Thymus (tissue), 14 donors: ENCODE measurements at places on chromosomes 12 and 14. TPM values are rescaled to one million over a fixed set of nuclear protein-coding genes. Genes with fewer than 3 reads are reported as not detected.
A peak's percentile ranks its signal among the peaks of the same experiment; 100 is the strongest.

GARIN6 gene
- not detected for total RNA-seq

- no peaks in the 10 kb centered on the region for H3K27me3 ChIP-seq
- H3K4me3 ChIP-seq, result no peak overlapping the region
Measured at GRCh38 chr12:3658327-3659163, 94.4 kb downstream of the CRACR2A start.

IL23A gene
- 14.4 TPM for total RNA-seq

DNA sequence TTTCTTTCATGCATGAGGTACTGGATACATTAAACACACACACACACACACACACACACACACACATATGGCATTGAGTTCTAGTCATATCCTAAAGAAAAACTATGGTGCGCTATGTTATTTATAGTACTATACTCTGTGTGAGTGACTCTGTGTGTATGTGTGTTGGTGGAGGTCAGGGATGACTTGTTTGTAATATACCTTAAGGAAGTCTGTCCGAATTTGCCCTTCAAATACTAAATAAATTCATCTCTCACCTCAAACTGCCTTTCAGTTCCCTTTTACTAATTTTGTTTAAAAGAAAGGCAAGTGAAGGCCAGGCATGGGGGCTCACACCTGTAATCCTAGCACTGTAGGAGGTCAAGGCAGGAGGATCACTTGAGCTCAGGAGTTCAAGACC lies 2.1 kb upstream of the AKAP5 start:
- H3K27ac ChIP-seq, result no peak overlapping the region
- H3K27me3 ChIP-seq, result peaks cover 2% of the 10 kb centered on the region
- H3K4me3 ChIP-seq, result no peak overlapping the region
- peaks cover 36% of the 10 kb centered on the region for H3K36me3 ChIP-seq

- H3K27me3 ChIP-seq, result peaks cover 8% of the 10 kb centered on the region
- H3K36me3 ChIP-seq, result no peaks in the 10 kb centered on the region
- H3K4me3 ChIP-seq, result no peak overlapping the region
Measured at GRCh38 chr12:47739979-47740378, 14.7 kb upstream of the ENDOU start.

SIX1 gene
- 13.4 TPM for total RNA-seq

DNA sequence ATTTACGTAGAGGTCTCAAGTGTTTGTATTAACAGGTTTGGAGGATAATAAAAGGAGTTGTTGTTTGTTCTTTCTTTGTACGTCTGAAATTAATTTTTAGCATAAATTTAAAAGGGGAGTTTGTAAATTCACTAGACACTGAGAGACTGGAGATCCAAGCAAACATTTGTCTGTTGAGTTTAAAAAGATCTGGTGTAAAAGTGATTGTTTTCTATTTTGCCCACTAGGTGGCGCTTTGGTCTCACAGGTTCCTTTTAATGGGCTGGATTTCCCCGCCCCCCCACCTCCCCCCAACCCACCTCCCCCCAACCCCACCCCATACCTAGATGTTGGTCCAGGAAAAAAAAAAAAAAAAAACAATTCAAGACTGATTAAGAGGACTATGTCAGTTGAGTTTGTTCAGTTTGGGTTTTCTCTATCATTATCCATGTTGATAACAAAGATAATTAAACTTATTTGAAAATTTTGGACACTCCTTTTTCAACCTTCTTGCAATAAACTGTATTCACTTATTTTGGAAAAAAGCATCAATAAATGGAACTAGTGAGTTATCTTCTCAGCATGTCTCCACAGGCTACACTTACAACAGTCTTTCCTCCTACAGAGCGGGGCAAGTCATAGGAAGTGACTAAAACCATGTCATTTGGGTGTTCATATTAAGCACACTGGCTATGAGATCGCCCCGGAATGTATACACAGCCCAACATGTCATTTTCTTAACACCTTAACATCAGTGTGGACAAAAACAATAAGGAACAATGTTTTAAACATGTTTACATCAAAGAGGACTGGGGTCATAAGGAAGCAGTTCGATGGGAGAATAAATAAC lies 841.1 kb downstream of the NRXN3 start:
- no peaks in the 10 kb centered on the region for H3K36me3 ChIP-seq
- no peak for DNase-seq
- H3K27ac ChIP-seq, result no peak overlapping the region
- H3K4me3 ChIP-seq, result no peak overlapping the region
- H3K27me3 ChIP-seq, result no peaks in the 10 kb centered on the region

- no peaks in the 10 kb centered on the region for H3K36me3 ChIP-seq
- peak overlapping the region; percentile 33 for H3K27ac ChIP-seq
Measured at GRCh38 chr12:49705479-49706134, 1.6 kb downstream of the FMNL3 start.

DNA sequence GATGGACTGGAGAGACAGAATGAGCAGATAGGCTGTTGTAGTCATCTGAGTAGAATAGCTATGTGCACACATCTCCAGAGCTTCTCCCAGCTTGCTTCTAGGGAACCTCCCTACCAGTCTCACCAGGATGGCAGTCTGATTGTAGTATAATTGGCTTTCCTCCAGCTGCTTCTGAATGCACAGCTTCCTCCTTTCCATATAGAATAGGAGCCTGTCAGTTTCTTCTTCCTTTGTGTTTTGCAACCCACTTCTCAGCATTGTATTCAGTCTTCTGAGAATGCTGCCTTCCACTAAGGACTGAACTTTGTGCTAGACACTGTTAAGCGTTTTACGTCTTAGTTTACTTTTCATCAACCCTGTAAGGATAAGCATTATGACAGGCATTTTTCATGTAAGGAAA lies 2.2 kb upstream of the CSAD start:
- peaks cover 64% of the 10 kb centered on the region for H3K36me3 ChIP-seq
- no peak overlapping the region for H3K27ac ChIP-seq
- no peak overlapping the region for H3K4me3 ChIP-seq
- no peak for DNase-seq

DNA sequence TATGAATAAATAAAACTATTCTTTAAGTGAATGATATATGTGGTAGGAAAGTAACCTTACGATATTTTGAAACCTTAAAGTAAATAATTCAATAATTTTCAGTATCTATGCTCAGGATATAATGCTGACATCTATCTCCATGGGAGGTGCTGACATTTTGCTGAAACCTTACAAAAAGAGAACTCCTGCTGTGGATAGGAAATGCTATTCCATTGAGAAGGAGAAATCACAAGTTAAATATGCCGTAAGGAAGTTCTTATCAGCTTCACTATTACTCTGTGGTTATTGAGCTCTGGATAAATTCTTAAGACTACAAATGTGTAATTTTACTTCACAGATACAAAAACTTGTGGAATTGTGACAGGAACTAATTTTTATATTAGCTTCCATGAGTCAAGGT lies 722.1 kb downstream of the TMTC2 start:
- H3K27me3 ChIP-seq, result no peaks in the 10 kb centered on the region
- no peak overlapping the region for H3K4me3 ChIP-seq
- no peaks in the 10 kb centered on the region for H3K36me3 ChIP-seq

GRCh38 chr12:62730649-62731048 lies 204.3 kb downstream of the PPM1H start:
- H3K36me3 ChIP-seq, result no peaks in the 10 kb centered on the region
- no peak overlapping the region for H3K27ac ChIP-seq
- no peak for DNase-seq
- H3K4me1 ChIP-seq, result peaks cover 28% of the 10 kb centered on the region
- H3K4me3 ChIP-seq, result no peak overlapping the region

GRCh38 chr12:113371808-113372207 lies 13.4 kb downstream of the PLBD2 start:
- H3K4me1 ChIP-seq, result no peaks in the 10 kb centered on the region
- H3K36me3 ChIP-seq, result no peaks in the 10 kb centered on the region
- no peak overlapping the region for H3K27ac ChIP-seq
- no peaks in the 10 kb centered on the region for H3K27me3 ChIP-seq

CMKLR1 gene
- 4.4 TPM for total RNA-seq

DNA sequence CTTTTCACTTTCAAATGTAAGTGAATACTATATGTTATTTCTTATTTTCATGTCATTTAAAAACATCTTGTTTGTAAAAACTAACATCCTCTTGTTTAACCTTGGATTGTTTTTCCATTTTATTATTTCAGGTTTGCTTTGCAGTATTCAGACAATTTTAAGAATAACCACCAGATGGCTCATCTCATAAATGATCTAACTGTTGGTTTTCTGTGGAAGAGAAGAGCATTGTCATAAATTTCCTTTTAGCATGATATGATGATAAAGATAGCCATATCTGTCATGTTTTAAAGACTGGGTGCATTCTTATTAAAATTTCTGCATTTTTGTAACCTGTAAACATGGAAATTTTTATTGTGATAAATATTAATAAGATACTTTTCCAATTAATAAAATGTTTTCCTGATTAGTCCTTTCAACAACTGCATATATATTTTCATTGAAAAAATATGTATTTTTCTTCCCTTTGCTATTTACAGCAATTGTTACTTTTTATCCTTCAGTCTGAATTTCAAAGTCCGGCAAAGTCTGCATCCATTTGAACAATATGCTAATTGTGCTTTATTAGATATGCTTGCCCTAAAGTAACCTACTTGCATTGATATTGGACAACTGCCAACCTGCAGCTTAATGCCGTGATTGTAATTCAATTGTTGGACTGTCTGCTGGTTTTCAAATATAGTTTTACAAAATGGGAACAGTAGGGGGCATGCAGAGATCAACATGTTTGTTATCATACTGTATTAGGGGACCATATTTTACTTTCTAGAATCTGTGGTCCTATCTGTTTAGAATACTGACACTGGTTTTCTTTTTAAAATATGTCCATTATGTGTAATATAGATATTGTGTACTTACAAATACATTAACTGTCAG lies 163.4 kb downstream of the GARIN6 start:
- H3K36me3 ChIP-seq, result no peaks in the 10 kb centered on the region
- no peak for DNase-seq
- no peak overlapping the region for H3K27ac ChIP-seq
- H3K4me1 ChIP-seq, result no peaks in the 10 kb centered on the region
- no peaks in the 10 kb centered on the region for H3K27me3 ChIP-seq

GRCh38 chr12:51381226-51382079 lies 9.8 kb downstream of the GALNT6 start:
- peaks cover 12% of the 10 kb centered on the region for H3K36me3 ChIP-seq
- peaks cover 47% of the 10 kb centered on the region for H3K4me1 ChIP-seq
- no peak overlapping the region for H3K27ac ChIP-seq
- H3K27me3 ChIP-seq, result no peaks in the 10 kb centered on the region
- no peak for DNase-seq
- no peak overlapping the region for H3K4me3 ChIP-seq

GRCh38 chr12:66910366-66910974 lies 231.6 kb upstream of the GRIP1 start:
- H3K36me3 ChIP-seq, result no peaks in the 10 kb centered on the region
- no peaks in the 10 kb centered on the region for H3K27me3 ChIP-seq
- no peak overlapping the region for H3K27ac ChIP-seq
- H3K4me3 ChIP-seq, result no peak overlapping the region
- no peak for DNase-seq

DNA sequence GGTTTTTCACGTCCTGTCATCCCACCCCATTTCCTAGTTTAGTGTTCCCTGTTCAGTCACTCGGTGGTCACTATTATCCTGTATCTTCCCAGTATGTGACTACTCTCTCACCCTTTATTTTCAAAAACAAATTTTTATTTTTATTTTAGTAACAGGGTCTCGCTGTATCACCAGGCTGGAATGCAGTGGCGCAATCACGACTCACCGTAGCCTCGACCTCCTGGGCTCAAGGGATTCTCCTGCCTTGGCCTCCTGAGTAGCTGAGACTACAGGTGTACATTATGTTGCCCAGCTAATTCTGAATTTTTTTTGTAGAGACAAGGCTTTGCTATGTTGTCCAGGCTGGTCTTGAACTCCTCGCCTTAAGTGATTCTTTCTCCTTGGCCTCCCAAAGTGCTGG lies 20.1 kb upstream of the PRICKLE1 start:
- no peaks in the 10 kb centered on the region for H3K27me3 ChIP-seq
- H3K36me3 ChIP-seq, result no peaks in the 10 kb centered on the region
- DNase-seq, result no peak
- no peaks in the 10 kb centered on the region for H3K4me1 ChIP-seq
- H3K27ac ChIP-seq, result no peak overlapping the region

DNA sequence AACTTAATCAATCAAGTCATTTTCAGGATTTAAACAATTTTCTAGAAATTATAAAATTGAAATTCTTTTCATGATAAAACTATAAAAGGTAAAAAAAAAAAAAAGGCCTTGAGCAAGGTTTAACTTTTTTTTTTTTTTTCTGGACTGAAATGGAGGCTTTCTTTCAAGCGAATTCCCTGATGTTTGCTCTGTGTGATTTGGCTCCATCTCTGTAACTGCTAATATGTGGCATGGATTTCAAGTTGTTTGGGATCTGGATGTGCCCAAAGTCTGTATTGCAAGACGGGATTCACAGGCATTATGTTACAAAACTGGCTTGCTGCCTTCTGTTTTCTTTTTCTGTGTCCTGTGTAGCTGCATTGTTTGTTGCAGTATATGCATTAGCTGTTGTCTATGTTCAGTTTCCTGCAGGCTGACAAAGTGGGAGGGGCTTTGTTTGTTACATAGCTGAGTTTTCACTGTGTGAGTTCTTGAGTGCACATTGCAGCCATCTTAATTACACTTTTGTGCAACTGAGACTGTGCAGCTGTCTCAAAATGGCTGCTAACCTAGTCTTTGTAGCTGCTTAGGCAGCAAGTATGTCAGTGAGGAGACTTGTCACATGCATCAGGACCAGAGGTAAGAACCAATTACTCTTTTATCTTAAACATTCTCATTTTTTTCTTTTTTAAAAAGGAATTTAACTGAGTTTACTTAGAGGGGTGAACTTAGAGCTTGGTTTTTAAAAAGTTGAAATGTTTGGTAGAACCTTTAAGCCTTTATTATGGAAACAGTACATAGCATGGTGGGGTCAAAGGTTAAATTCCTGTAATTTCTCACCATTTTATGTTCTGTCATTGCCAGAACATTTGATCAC lies 19.5 kb downstream of the ATF7IP start:
- H3K36me3 ChIP-seq, result no peaks in the 10 kb centered on the region
- peak overlapping the region; percentile 78 for H3K27ac ChIP-seq
- H3K27me3 ChIP-seq, result no peaks in the 10 kb centered on the region
- H3K4me3 ChIP-seq, result peak overlapping the region; percentile 25

- H3K36me3 ChIP-seq, result no peaks in the 10 kb centered on the region
- no peak overlapping the region for H3K27ac ChIP-seq
- H3K27me3 ChIP-seq, result no peaks in the 10 kb centered on the region
- DNase-seq, result no peak
Measured at GRCh38 chr12:107485731-107486130, 199.9 kb upstream of the PWP1 start.

MYL2 gene
- 0.42 TPM for total RNA-seq

KLRC2 gene
- 10.8 TPM for total RNA-seq

- no peak overlapping the region for H3K27ac ChIP-seq
- H3K27me3 ChIP-seq, result no peaks in the 10 kb centered on the region
- H3K4me3 ChIP-seq, result no peak overlapping the region
- H3K4me1 ChIP-seq, result peaks cover 37% of the 10 kb centered on the region
- H3K36me3 ChIP-seq, result no peaks in the 10 kb centered on the region
Measured at GRCh38 chr12:56987551-56988053, 18.7 kb downstream of the ZBTB39 start.
